KG1 (cell line): ENCODE measurements at places on chromosomes 6 and 20.

DNA sequence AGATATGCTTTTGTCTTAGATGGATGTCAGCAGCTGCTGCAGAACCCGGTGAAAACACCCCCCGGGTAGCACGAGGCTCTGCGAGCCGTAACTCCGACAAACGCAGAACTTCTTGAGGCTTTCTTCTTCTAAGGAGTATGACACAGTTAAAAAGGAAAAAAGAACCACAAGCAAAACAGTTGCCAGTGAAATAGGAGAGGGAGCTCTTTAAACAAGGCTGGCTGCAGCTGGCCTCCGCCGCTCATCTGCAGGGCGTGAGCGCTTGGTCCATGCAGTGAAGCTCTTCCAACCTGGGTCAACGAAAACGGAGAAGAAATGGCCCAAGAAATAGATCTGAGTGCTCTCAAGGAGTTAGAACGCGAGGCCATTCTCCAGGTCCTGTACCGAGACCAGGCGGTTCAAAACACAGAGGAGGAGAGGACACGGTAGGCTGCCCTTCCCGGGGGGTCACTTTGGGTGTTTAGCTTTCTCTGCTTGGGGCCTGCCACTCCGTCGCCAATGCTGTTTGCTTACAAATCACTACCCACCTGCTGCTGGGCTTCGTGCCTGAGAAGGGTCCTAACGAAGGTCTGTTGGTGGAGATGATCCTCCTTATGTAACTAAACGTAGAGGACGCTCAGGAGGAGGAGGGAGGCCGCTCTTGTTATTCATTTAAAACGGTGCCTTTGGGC lies 13.2 kb downstream of the SYTL3 start:
- no peak for DNase-seq

- DNase-seq, result no peak
These were observed 256.8 kb downstream of the CDKAL1 start for GRCh38 chr6:20791074-20791473.

- no peak for DNase-seq
These were observed 37.2 kb downstream of the ELOVL5 start for GRCh38 chr6:53311586-53311935.

- peak; percentile 41 for DNase-seq
These were observed 56.5 kb downstream of the CD40 start for GRCh38 chr20:46174469-46175126.

DNA sequence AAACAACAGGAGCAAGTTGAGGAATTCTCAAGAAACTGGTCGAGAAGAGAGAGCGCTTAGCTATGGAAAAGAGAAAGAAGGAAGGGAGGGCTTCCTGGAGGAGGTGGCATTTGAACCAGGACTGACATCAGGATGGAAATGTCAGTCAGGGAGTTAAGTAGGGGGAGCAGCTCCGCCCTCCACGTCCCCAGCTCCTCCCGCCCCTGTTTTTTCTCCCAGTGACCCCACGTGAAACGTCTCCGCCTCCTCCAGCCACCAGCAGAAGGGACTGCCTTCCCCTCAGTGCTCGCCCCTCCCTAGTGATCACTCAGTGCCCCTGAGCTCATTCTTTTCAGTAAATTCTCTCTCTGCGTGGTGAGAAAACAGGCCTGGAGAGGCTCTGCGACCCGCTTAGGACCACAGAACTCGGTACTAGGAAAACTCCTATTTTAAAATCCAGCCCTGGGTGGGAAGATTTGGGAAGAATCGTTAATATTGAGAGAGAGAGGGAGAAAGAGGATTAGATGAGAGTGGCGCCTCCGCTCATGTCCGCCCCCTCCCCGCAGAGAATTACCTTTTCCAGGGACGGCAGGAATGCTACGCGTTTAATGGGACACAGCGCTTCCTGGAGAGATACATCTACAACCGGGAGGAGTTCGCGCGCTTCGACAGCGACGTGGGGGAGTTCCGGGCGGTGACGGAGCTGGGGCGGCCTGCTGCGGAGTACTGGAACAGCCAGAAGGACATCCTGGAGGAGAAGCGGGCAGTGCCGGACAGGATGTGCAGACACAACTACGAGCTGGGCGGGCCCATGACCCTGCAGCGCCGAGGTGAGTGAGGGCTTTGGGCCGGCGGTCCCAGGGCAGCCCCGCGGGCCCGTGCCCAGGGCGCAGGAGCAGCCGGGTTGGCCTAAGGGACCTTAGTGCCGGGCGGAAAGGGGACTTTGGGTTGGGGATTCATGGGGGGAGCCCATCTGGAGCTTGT lies 4.6 kb downstream of the HLA-DPB1 start:
- DNase-seq, result no peak

DNA sequence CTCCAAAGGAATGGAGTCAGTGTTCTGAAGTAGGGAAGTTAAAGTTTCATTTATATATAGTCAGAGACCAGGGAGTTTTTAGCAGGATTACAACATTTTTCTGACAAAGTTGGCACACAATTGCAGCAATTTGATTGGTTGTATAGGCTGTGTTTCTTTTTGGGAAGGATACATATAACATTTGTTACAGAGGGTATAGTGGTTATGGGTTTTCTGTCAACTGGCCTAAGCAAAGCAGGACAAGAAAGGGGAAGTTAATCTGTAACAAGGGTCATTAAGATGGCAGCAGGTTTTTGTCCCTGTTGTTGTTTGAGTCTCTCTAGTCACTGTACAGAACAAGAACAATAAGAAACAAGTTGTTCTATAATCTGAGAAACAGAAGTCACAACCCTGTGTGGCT lies 41.4 kb downstream of the TPD52L1 start:
- peak; percentile 5 for DNase-seq

GRCh38 chr20:49941456-49941855 lies 5.3 kb downstream of the RNF114 start:
- DNase-seq, result no peak

GRCh38 chr6:20835315-20836010 lies 301.2 kb downstream of the CDKAL1 start:
- DNase-seq, result no peak

DNA sequence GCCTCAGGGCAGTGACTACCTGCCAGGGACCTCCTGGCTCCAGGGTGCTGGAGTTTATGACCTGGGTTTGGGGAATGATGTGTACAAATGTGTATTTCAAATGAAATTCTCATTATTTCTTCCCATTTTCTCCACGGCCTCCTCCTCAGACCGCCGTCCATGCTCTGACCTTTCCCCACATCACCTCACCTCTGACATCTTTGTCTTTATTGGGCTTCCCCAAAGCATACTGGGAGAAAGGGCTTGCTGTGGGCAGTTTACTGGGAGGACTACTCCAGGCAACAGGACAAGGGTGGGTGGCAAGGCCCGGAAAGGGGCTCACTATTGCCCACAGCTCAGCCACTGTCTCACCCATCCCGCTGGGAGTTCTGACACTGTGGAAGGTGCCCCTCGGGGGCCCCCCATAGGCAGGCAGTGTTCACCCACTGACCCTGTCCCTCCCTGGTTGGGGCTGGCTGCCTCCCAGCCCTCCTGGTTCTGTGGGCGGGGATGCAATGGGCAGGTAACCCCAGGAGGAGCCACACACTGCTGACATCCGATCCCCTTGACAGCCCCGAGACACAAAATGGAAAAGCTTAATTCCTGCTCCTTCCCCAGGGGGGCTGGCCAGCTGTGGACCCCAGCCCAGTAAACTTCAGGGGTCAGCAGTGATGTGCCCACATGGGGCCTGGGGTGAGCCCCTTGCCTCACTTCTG lies 39.8 kb upstream of the CST7 start:
- DNase-seq, result no peak

DNA sequence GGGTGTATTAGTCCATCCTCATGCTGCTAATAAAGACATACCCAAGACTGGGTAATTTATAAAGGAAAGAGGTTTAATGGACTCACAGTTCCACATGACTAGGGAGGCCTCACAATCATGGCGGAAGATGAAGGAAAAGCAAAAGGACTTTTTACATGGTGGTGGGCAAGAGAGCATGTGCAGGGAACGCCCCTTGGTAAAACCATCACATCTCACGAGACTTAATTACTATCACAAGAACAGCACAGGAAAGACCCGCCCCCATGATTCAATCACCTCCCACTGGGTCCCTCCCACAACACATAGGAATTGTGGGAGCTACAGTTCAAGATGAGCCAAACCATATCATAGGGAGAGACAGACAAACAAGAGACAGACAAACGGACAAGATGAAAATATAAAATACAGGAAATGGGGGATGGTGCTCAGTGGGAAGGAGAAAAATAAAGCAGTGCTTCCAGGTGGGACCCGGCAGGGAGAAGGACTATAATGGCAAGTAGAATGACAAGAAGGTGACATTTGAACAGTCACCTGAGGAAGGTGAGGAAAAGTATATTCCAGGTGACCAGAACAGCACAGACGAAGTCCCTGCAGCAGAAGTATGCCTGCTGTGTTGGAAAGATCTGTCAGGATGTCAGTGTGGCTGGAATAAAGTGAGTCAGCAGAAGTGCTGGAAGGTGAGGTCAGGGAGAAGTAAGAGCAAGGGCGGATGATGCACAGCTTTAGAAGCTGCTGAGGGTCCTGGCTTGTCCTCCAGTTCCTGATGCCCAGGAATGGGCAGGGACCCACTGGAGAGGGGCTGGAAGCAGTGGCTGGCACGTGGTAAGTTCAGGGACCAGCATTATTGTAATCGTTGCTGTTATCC lies 61.1 kb downstream of the SLC2A10 start:
- no peak for DNase-seq

- no peak for DNase-seq
These were observed 722.6 kb upstream of the NRSN1 start for GRCh38 chr6:23403460-23403859.

DNA sequence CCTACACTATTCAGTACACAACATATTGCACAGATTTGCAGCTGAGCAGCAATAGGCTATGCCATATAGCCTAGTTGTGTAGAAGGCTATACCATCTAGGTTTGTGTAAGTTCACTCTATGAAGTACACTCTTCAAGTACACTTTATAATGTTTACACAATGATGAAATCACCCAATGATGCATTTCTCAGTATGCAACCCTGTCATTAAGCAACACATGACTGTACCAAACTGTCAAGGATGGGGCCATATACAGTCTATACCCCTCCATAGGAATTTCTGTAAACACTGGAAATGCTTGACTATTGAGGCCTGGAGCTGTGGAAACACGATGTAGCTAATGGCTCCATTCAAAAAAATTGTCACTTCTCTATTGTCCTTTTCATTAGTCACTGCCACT lies 535.4 kb downstream of the EPM2A start:
- no peak for DNase-seq

DNA sequence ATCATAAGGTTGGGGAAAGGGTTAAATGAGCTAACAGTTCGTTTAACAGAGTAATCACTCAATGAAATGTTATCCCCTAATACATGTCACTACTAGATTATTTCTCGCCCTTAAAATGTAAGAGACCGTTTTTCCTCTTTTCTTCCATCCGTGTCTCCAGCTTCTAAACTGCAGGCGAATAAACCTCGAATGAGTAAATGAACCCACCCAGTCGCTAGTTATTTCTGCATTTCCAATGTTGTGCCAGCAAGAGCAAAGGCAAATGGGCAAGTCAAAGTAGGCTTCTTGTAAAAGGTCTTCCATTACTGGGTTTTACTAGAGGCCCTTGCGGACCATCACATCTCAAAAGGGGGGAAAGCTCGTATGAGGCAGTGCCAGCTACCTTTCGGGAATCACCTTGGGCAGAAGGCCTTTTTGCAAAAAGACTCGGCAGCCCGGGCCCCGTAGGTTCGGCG lies 400 bp upstream of the SMAP1 start:
- DNase-seq, result peak; percentile 71

DNA sequence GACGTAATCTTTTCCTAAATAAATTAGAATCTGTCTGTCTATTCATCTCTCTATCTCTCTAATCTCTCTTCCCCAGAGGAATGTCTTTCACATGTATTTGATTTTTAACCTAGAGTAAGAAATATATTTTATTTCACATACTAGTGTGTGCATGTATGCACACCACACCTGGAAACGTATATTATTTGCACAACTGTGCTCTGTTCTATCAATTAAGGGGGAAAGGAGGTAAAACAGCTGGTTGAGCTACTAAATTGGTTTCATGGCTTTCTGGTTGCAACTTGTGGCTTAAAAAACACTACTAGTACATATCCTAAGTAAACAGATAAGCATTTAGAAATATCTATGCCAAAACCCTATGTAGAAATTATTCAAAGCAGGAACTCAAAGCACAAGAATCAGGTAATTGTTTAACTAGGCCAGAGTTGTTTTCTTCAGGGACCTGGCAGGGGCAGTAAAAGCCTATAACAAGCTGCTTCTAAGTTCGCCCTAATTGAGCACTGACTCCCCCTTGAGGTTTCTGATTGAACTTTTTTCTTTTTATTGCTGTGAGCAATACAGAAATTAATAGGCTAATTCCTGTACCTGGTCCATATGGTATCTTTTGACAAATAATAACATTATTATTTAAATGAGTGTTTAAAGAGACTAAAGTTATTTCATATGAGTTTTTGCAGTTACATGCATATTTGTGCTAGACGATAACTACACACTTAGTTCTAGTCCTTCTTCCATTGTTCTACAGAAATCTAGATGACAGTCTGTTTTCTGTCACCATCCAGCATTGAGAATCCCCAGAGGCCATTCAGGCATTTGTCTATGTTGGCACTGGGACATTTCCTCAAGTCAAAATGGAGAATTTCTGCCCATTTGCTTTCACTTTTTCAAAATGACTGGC lies 88.6 kb downstream of the MCHR2 start:
- DNase-seq, result peak; percentile 7

- DNase-seq, result no peak
These were observed 15.0 kb downstream of the OR2B3 start for GRCh38 chr6:29071831-29072723.

GRCh38 chr6:31575335-31575901 lies at the start of gene TNF:
TNF (plus strand) TSS chr6:31575565; CDS start chr6:31575742, 177 bp downstream.
- no peak for DNase-seq

- DNase-seq, result peak; percentile 26
These were observed 192.5 kb downstream of the PTPRK start for GRCh38 chr6:128327890-128328289.

- no peak for DNase-seq
These were observed 178.7 kb upstream of the CDH4 start for GRCh38 chr20:61073376-61073775.

DNA sequence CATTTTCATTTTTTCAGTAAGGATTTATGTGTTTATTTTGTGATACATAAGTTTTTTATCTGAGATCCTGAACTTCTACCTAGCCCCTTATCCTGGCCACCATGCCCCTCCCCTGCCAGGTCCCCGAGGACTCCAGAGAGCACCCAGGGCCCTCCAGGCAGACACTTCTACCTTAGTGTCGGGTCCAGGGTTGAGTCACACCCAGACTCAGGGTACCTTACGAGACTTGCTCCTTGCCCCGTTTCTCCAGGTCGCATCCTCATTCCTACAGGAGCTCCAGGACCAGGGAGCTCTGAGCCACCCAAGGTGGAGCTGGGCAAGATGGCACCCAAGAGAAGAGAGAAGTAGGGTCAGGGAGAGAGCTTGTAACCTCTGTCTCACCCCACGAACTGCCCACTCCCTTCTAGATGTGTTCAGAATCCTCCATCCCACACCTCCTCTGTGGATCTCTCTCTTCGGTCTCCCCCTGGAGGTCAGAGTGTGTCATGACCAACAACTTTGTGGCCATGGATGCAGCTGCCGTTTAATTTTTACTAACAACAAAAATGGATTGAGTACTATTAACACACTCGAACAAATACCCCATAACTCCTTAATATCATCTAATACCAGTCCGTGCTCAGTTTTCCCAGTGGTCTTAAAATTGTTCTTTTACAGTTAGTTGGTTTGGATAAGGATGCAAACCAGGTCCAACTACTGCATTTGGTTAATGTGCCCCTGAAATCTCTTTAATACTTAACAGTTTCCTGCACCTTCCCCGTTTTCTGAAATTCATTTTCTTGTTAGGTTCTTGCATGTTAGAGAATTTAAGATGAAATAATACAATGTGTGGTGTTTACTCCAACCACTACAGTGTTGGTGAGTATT lies 130.6 kb upstream of the INSM1 start:
- DNase-seq, result no peak
